Activated naive CD4-positive, alpha-beta T cell (primary cell): ENCODE measurements at places on chromosomes 3 and 15.

GRCh38 chr15:70024521-70024920, 73.2 kb downstream of the TLE3 start:
- DNase-seq: no peak

DNA sequence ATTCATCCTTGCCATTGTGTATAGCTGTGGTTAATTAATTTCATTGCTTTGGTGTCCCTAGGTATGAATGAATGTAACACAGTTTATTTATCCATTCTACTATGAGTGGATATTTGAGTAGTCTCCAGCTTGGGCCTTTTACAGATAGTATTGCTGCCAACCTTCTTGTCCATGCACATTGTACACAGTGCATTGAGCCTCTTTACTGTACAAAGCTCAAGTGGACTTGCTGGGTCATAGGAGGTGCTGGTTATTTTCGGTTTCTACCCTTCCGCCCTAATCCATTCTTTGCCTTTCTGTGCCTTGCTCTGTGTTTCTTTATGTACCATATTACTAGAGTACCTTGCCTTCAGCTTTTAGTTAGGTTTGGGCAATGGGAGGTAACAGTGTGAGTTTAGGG, 60.7 kb downstream of the DUT start:
- DNase-seq: no peak

- no peak for DNase-seq
These were observed 60.2 kb downstream of the PIAS1 start for GRCh38 chr15:68114356-68114755.

DNA sequence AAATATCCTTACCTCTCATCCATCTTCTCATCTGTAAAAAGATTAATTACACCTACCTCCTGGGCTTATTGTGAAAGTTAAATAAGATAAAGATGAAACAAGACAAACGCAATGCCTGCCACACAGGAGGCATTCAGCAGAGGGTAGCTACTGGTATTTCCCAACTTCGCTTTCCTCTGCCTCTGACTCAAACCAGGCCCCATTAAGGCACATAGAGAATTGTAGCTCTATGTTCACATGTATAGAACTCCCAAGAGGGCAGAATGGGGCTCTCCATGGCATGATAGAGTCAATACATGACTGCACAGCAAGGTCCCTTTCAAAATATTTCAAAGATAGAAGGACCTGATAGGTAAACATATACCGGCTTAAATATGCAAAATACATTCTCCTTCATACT, 1.4 kb downstream of the LYSMD2 start:
- DNase-seq: no peak

GRCh38 chr3:122410639-122411038, 5.2 kb downstream of the WDR5B start:
- DNase-seq: no peak

- DNase-seq: no peak
These were observed 1505.7 kb upstream of the CADM2 start for GRCh38 chr3:83453056-83453455.

DNA sequence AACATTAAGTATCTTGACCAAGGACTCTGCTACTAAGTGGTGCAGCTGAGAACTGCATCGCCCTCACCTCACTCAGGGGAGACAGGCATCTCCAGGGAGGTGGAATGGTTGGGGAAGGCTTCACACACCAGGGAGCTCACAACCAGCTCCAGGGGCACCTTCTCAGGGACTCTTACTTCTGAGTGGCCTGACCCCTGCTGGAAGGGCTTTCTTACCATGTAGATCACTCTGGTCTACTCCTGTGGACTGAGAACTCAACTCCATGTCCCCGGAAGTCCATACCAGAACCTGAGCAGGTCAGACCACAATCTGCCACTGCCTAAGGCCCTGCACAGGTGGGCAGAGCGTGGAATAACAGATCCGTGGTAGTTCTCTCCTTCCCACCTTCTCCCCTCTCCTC, 140.5 kb downstream of the TLE3 start:
- DNase-seq: no peak

GRCh38 chr3:37969596-37970100, 20.9 kb upstream of the VILL start:
- no peak for DNase-seq

DNA sequence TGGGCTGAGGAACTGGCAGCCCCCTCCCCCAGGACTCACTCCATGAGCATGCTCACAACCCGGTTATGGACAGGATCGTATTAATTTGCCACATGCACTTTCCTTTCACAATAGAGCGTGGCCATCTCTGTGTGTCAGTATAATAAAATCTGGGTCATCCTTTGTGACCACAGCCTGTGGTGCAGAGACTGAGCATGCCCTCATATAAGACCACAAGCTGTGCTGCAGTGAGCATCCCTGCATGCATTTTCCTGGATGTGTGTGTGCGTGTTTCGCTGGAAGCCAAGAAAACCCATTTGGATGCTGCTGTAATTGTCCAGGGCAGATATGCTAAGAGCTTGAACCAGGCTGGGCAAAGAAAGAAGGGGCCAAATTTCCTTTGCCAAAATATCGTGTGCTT, 39.7 kb downstream of the CYP11A1 start:
- no peak for DNase-seq

DNA sequence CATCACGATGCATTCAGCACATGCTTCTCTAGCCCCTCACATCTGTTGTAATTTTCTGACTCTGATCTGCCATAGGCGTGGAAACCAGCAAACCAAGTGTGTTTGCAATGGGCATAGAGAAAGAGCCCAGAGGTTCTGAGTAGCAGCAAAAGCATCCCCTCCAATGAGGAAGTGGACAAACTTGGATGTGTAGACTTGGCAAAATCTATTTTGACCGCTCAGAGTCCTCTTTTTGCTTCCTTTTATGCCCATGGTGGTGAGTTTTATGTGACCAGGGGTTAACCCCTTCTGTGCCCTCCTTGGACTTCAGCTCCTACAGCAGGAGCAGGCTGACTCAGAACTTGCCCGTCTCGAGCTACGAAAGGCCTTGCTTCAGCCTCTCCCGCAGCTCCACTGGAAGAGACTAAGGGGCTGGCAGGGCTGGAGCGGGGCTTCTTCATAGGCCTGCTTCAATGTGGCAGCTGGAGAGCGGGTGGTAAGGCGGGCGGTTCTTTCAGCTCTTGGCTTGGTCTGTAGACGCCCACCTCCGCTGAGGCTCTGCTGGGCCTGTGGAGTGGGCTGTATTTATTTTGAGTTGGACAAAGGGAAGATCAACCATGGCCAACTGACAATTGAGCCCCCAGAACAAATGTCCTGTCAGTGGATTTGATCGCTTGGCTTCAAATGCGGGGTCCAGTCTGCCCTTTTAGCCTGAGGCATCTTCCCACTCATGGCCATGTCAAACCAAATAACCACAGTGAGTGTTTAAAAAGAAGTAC, 6.5 kb upstream of the ETV5 start:
- no peak for DNase-seq

GRCh38 chr3:18791752-18792151, 356.6 kb upstream of the KCNH8 start:
- DNase-seq: no peak

DNA sequence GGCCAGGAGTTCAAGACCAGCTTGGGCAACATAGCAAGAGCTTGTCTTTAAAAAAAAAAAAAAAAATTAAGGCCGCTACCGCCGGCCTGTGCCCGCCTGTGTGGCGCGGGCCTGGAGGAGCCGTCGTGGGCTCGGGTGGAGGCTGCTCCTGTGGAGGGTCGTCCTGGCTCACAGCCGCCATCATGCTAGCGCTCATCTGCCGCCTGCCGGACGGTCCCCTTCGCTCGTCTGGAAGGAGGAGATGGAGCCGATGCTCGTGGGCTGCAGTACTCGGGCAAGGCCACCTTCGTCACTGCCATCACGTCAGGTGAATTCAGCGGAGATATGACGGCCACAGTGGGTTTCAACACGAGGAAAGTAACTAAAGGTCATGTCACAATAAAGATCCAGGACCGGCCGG, 37.4 kb downstream of the TFRC start:
- no peak for DNase-seq

DNA sequence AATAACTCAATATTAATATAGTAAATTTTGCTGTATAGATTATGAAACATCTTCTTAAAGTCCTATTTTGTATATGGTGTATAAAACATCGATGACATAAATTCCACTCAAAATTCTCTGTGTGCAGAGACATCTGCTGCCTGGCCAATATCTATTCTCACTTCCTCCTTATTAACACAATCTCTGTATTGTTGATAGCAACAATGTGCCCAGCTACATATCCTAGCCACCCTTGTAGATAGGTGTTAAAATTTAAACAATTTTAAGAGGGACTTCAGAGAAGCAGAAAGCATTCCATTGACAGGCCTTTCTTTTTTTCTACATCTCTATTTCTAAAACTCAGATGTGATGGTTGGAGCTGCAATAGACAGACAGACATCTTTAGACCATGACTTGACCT, 72.3 kb downstream of the FGF12 start:
- DNase-seq: no peak

DNA sequence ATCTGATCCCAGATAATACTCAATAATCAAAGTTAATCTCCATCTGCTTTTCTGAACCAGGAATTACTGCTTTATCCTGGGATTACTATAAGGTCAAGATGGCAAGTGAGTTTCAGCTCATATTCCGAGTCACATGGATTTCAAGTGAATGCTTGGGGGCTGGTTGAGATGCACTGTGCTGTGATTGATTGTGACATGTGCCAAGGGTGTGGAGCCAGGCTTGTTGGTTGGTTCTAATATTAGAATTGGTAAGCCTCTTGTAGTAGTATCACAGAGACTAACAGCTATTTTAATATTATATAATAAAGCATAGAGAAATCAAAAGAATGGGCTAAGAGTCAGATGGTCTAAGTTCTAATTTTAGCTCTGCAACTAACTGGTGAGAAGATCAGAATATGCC, 74.2 kb upstream of the ICE2 start:
- DNase-seq: no peak

GRCh38 chr3:66638717-66639116, 137.9 kb upstream of the LRIG1 start:
- no peak for DNase-seq

GRCh38 chr3:73586190-73586589, 38.6 kb downstream of the PDZRN3 start:
- no peak for DNase-seq

- DNase-seq: no peak
These were observed 48.8 kb downstream of the SENP7 start for GRCh38 chr3:101464235-101464634.

DNA sequence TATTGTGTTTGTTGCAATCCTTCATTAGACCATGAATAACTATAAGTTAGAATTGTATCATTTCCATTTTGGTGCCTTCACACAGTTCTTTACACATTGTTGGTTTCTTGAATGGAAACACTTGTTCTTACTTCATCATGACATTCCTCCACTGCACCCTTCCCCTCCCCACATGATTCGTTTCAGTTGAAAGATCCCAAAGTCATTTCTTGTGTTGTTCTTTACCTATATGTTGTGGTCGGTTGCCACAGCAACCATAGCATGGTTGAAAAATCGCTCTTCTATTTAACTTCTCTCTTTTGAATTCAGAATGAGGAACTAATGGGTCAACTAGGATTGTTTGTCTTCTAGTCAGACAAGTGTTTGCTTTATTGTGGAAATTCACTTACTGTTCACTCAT, 103.3 kb downstream of the IL1RAP start:
- DNase-seq: no peak

GRCh38 chr3:20380295-20380694, 194.3 kb upstream of the SGO1 start:
- DNase-seq: no peak

- DNase-seq: no peak
These were observed 166.5 kb upstream of the TMCO5A start for GRCh38 chr15:37767841-37768455.

DNA sequence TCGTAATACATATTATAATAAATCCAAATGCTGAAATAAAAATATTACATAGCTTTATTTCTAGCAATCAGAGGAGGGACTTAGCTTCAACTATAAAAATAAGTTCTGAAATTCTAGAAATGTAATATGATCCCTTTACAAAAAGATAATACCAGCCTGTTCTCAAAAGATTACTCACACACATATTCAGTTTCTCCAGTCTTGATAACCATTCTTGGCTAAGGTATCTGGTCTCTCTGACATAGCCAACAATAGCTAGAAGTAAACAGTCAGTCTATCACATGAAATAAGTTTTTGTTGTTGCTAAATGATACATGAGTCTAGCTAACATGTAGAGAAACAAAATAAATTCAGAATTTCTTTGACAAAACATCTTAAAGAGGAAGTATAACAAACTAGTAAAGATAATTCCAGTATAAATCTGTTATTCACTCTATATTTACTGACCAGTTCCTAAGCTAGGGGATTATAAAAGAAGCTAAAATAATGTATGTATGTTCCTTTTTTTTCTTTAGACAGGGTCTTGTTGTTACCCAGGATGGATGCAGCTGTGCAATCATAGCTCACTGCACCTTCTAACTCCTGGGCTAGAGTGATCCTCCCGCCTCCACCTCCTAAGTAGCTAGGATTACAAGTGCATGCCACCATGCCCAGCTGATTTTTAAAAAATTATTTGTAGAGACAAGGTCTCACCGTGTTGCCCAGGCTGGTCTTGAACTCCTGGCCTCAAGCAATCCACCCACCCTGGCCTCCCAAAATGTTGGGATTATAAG, 170.6 kb downstream of the TBL1XR1 start:
- no peak for DNase-seq

DNA sequence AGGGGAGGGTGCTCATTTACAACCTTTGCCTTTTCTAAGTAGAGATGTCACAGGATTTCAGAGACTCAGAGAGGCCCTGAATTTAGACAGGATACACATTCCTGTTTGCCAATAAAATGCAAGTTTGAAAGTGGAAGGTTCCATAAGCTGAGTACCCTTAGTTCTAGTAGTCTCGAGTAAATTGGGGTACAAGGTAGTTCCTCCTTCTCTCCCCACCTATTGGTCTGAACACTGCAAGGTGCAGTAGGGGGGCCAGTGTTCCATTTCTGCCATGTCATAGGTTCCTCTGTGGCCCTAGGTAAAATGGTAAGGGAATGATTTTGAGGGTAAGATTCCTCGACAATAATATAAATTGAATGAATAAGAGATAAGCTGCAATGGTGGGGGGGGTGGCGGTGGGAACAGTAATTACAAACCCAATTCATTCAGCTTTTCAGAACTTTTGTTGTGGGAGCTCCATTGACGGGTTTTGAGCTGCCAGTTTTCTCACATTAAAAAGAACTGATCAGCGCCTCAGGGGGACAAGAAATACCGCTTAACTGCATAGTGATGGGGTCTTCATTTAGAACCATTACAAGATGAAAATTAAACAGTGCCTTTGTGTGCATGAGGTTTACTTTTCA, 5.9 kb downstream of the SOX2 start:
- DNase-seq: no peak
